ENCODE measurements at places on chromosomes 11 and 22. TPM values are rescaled to one million over a fixed set of nuclear protein-coding genes. Genes with fewer than 3 reads are reported as not detected.

Gene HORMAD2
- not detected for total RNA-seq

Gene TRPM5
- not detected for total RNA-seq

Gene SLC7A4
- 2.0 TPM for total RNA-seq

Gene SERHL2
- 10.3 TPM for total RNA-seq

Gene PRG3
- total RNA-seq, result not detected

Gene RFPL2
- not detected for total RNA-seq

Gene SCN4B
- 0.44 TPM for total RNA-seq

Gene MS4A3
- total RNA-seq, result not detected

Gene C11orf21
- total RNA-seq, result not detected

Gene MRPL16
- total RNA-seq, result 52.7 TPM

Gene TAGLN
- total RNA-seq, result 109 TPM

Gene LRRC74B
- total RNA-seq, result not detected

Gene MYOD1
- not detected for total RNA-seq

Gene HEPN1
- total RNA-seq, result not detected

Gene CDC42EP1
- total RNA-seq, result 22.0 TPM

Gene TM7SF2
- total RNA-seq, result 23.3 TPM

Gene CCND1
- total RNA-seq, result 940 TPM

Gene CTNND1
- total RNA-seq, result 116 TPM

Gene C11orf86
- not detected for total RNA-seq

Gene SEPTIN3
- total RNA-seq, result under 0.01 TPM

Gene SCGB1D2
- total RNA-seq, result not detected

Gene SMIM38
- 1.7 TPM for total RNA-seq

Gene WT1
- not detected for total RNA-seq

Gene TTLL1
- total RNA-seq, result 15.3 TPM

Gene CDC42EP2
- total RNA-seq, result 33.2 TPM

Gene ENTHD1
- not detected for total RNA-seq

Gene EXPH5
- total RNA-seq, result 2.3 TPM

Gene SCUBE2
- total RNA-seq, result 1.5 TPM

Gene OR8D1
- not detected for total RNA-seq

Gene KRTAP5-11
- not detected for total RNA-seq

Gene ARHGAP20
- 13.8 TPM for total RNA-seq

Gene C22orf31
- total RNA-seq, result 0.15 TPM

Gene MUC5AC
- total RNA-seq, result not detected

Gene IGSF9B
- total RNA-seq, result 0.15 TPM

Gene PGA5
- total RNA-seq, result 0.29 TPM

Gene MOGAT2
- not detected for total RNA-seq

Gene SH3BP1
- 11.7 TPM for total RNA-seq

Gene SLC37A2
- total RNA-seq, result 2.0 TPM

Gene CHRNA10
- 0.50 TPM for total RNA-seq

Gene GALNT18
- total RNA-seq, result 4.6 TPM

Gene AIFM3
- 2.6 TPM for total RNA-seq

Gene PDGFD
- total RNA-seq, result 0.15 TPM

Gene OR56A1
- under 0.01 TPM for total RNA-seq

Gene ACTN3
- 0.17 TPM for total RNA-seq

Gene MS4A15
- not detected for total RNA-seq

Gene NRXN2
- total RNA-seq, result 9.6 TPM

Gene PARVB
- 53.2 TPM for total RNA-seq

Gene FGF3
- total RNA-seq, result not detected

Gene MSANTD4
- total RNA-seq, result 36.9 TPM

Gene GRM5
- total RNA-seq, result not detected

Gene APOA4
- total RNA-seq, result not detected

Gene FLRT1
- 0.50 TPM for total RNA-seq

Gene TMPRSS5
- under 0.01 TPM for total RNA-seq

Gene KCTD14
- total RNA-seq, result 1.3 TPM

Gene TMEM191B
- not detected for total RNA-seq

Gene MS4A4A
- total RNA-seq, result under 0.01 TPM

Gene SHISAL1
- total RNA-seq, result 1.2 TPM

Gene GAS2
- 0.17 TPM for total RNA-seq

Measured in smooth muscle cell of trachea (primary cell).